ENCODE measurements at places on chromosomes 1 and 21.

DNA sequence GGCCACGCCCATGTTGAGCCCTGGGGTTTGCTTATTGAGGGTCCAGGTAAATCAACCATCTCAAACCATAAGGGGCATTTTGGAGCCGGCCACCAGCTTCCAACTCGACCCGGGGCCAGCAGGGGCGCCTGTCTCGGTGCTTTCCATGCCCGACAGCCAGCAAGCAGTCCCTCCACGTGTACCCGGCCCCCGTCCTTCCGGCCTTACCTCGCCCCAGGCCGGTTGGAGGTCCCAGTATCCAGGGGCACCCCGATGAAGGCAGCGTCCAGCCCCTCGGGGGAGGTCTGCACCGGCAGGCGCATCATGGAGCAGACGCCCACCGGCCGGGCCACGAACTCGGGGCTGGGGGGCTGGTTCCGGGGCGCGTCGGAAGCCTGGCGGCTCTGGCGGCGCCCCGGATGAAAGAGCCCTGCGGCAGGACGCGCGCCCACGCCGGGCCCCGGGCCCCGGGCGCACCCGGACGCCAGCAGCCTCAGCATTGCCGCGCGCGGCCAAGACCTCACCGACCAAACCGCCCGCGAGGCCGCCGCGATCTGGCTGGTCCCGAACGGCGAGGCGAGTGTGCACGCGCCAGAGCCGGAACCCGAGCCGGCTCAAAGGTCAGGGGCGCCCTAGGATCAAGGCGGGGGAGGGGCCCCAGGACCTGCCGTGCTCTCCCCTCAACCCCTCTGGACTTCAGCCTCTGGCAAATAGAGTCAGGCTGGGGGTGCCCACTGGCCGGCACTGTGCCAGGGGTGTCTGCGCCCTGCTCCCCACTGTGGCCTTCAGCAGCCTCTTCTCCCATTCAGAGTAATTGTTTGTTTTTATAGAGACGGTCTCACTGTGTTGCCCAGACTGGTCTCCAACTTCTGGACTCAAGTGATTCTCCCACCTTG lies at the start of gene AGMAT:
TSS of gene AGMAT (minus strand) at position 563 of the 875 bp plus-strand sequence. CDS start at position 479, 84 bp downstream.
- no peak for DNase-seq

GRCh38 chr1:2583871-2584351 lies 2.7 kb upstream of the PRXL2B start:
- no peak for DNase-seq

GRCh38 chr1:89760496-89760895 lies 60.3 kb upstream of the LRRC8D start:
- DNase-seq = no peak

DNA sequence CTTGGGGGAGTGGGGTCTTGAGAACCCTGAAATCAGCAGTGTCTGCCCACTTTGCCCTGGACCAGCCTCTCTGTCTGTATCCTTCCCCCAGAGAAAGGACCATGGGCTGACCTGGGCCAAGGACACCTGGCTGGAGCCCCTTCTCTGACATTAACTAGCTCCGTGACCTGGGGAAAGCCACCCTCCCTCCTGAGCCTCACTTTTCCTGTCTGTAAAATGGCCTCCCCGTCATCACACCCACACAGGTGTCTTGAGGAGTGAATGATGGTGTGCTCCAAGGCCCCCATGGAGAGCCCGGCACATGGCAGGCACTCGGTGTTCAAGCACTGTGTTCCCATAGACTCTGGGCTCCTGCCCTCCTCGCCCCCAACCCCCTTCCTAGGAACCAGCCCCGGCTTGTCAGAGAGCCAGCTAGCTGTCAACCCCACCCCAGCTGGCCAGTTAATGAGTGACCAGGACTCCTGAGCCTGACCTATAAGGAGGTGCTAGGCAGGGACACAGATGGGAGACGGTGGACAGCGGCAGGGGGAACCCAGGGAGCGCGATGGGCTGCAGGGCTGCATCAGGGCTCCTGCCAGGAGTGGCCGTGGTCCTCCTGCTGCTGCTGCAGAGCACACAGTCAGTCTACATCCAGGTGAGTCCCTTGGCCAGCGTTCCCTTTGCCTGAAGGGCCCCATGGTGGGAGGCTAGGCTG lies at the start of gene GUCA2B:
TSS of gene GUCA2B (plus strand) at position 504 of the 694 bp plus-strand sequence. CDS start at position 545, 41 bp downstream.
- DNase-seq = no peak

DNA sequence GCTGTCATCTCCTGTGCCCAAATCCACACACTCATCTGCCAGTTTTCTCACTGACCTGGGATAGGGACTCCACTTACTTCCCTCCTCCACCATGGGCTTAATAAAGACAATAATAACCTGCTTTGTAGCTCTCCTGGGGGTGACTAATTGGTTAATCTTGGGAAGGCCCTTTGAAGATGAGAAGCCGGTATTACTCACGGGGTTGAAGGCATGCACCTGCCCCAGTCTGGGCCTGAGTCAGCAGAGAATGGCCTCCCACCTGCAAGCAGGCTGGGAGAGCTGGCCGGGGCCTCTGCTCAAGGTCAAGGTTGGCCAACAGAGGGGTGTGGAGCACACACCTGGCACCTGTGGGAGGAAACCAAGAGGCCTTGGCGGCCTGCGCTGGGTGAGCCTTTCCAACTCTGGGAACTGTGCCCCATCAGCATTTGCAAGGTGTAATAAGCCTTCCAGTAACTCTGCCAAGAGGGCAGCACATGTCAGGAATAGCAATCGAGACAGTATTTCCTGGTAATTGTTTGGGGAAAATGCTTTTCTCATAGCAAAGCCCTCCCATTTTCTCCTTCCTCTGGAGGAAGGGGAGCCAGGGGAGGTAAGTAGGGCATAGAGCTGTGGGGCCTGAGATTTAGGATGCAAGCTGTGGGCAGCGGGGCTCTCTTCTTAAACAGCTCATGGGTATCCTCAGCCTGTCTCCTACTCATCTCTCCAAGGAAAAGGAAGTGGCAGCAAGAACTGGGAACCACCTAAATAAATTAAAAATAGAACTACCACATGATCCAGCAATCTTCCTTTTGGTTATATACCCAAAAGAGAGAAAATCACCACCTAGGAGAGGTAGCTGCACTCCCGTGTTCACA lies 49.0 kb downstream of the TOMM20 start:
- no peak for DNase-seq

- peak; percentile 48 for DNase-seq
These were observed at the start of gene PCP4 for GRCh38 chr21:39867198-39867650. Gene PCP4 (plus strand): TSS chr21:39867438. CDS start chr21:39867502, 64 bp downstream.

DNA sequence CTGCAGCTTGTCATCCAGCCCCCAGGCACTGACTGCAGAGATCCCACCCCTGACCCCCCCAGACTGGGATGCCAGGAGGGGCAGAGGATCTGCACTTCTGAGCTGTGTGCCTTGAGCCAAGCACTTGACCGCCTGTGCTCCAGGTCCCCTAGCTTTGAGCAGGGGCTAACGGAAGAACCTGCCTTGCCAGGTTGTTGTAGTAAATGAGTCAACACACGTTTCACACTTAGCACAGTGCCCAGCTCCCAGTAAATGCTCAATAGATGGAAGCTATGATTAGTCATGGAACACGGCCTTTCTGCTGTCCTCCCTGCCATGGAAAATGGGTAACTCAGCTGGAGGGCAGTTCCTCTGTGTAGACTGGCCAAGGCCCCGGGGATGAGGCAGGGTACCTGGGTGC lies 24.1 kb downstream of the IFFO2 start:
- no peak for DNase-seq

DNA sequence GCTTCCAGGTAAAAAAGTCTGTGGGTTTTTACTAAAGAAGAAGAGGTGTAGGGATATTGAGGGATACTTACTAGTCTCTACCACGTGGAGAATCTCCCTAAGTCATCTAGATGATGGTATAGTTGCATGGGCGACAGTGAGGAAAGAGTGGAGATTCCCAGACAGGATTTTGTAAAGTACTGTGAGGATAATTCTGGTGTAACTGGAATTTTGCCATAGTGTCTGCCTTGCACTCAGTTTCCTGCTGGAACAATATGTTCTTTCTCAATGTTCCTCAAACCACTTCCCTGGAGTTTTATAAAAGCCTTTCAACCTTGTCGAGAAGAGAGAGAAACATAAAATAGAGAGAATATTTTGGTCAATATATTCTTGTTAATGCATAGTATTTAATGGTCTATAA lies 95.1 kb upstream of the WLS start:
- no peak for DNase-seq

DNA sequence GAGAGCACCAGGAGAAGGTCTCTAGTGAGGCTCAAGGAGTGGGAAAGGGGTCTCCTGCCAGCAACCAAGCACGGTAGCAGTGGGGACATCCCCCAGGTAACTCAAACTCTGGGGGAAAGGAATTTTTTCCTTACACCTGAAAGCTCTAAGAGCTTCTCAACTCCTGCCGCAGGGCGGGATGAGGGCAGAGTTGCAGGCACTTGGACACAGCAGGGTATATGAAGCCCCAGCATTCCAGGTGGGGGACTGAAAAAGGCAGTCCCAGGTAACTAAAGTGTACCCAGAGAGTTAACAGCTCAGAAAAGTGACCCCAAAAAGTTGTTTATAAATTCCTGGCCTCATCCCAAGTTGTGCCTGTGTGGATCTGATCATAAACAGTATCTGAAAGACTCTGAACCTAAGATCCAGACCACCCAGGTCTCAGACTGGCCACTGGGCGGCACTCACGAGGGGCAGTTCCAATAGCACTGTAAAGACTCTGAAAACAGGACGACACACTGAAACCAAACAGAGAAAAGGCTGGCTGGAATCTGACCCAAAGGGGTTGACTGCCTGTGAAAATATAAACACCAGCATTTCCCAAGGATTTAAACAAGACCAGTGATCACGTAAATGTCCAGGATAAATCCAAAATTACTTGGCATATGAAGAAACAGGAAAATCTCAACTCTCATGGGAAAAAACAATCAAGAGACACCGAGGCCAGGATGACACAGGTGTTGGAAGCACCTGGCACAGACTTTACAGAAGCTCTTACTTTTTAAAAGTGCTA lies 47.5 kb downstream of the HSF2BP start:
- no peak for DNase-seq

- no peak for DNase-seq
These were observed 51.2 kb downstream of the SIPA1L2 start for GRCh38 chr1:232578651-232579195.

DNA sequence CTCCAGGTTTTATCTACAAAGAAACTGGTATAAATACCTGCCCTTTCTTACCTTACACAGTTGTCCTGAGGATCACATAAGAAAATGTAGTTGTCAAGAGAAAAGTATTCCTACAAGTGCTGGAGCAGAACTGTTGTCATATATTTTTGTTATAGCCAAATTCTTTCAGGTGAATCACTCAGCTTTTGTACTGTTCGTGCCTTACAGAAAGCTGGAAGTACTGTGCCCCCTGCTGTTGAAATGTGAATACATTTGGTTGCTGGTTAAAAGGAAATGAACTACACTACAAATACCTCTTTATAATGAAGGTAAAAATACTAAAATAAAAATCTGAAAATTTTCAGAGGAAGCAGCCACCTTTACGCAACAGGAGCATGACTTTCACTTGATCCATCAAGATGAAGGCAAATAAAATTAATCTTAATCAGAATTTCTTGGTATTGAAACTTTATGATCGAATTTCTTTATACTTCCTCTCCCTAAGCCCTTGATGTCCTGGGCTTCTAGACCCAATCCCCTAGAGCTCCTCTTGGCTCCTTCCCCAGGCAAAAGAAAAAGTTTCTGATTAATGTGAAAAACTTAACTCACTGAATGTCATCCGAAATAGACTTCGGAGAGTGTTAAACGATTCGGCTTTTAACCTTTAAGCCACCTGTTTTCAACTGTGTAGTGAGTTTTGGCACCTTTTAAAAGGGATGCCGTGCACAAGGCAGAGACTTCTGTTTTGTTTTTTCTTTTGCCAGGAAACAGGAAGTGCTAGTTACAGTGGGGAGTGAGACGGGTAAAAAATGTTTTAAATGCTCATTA lies 12.5 kb downstream of the CHML start:
- peak; percentile 55 for DNase-seq

- DNase-seq = no peak
These were observed 36.7 kb upstream of the RASAL2 start for GRCh38 chr1:178057141-178057765.

DNA sequence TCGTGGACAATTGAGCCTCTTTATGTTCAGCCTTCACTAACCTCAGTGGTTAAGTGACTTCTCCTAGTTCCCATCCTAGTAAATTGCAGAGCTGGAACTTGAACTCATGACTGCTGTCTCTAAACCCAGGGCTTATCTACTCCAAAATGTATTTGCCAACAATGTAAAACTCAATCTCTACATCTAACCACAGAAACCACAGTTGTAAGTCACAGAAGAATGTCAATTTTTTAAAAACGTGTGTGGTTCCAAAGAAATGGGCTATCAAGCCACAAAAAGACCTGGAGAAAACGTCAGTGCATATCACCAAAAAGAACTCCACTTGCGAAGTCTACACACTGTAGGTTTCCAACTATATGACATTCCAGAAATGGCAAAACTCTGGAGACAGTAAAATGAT lies 172.6 kb upstream of the HMCN1 start:
- DNase-seq = no peak

DNA sequence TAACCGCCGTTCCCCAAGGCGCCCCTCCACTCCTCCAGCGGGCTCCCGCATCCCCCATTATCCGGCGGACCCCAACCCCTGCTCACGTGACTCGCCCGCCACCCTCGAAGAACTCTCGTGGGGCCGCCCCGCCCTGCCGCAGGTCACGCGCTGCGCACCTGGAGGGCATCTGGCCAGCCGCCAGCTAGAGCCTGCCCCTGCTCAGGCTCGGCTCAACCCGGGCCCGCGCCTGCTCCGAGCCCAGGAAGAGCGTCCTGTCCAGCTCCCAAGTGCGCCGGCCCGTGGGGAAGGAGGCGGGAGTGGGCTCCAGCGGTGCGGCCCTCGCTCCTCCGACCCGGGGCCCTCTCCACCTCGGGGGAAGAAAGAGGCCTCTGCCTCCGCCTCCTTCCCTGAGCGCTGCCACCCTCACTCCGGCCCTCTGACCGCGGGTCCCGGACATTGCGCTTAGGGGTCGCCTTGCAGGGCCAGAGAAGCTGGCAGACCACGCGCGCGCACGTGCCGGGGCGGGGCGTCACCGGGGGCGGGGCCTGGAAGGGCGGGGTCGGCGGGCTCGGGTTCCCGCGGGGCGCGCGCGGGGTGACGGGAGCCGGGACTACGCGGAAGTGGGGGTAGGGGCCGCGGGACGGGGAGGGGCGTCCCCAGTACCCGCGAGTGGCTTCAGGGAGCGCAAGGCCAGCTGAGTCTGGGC lies 28.4 kb downstream of the HMGN2 start:
- DNase-seq = peak; percentile 38

GRCh38 chr1:89550995-89551394 lies 26.4 kb downstream of the LRRC8B start:
- no peak for DNase-seq

DNA sequence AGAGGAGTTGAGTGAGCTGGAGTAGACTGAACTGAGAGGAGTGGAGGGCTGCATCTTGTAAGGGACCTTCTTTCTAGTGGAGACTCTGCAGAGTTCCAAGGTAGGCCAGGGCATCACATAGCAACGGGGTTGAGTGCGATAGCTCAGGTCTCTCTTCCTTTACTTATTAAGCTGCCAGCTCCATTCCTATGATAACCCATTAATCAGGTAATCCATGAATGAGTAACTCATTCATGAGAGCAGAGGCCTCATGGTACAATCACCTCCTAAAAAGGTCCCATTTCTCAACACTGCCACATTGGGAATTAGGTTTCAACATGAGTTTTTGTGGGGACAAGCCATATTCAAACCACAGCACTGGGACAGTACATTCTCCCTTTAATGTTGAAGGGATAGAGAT lies 21.3 kb downstream of the VN1R5 start:
- DNase-seq = no peak

Measured in hippocampal formation (tissue), 2 donors.